CD4-positive, alpha-beta T cell treated with Interleukin-17A for 4 hours (primary cell): ENCODE measurements at places on chromosomes 3 and 15.

DNA sequence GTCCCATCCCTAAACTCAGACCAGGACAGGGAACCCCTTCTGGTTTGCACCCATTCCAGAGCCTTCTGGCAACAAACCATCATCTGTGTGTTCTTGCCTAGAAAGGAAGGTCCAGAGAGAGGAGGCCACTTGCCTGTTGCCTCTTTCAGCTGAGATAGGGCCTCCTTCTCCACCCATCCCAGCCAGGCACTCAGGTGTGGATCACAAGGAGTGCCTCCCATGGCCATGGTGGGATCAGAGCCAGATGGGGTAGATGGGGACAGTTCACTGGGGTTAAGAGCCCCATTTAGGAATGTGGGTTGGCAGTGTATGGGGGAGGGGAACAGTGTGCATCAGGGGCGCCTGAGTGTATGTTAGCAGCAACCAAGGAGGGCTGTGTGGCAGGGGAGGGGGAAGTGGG is 8.9 kb upstream of the CTDSPL start:
- DNase-seq = no peak

- no peak for DNase-seq
Measured at GRCh38 chr3:119508172-119508845, 10.0 kb downstream of the TIMMDC1 start.

DNA sequence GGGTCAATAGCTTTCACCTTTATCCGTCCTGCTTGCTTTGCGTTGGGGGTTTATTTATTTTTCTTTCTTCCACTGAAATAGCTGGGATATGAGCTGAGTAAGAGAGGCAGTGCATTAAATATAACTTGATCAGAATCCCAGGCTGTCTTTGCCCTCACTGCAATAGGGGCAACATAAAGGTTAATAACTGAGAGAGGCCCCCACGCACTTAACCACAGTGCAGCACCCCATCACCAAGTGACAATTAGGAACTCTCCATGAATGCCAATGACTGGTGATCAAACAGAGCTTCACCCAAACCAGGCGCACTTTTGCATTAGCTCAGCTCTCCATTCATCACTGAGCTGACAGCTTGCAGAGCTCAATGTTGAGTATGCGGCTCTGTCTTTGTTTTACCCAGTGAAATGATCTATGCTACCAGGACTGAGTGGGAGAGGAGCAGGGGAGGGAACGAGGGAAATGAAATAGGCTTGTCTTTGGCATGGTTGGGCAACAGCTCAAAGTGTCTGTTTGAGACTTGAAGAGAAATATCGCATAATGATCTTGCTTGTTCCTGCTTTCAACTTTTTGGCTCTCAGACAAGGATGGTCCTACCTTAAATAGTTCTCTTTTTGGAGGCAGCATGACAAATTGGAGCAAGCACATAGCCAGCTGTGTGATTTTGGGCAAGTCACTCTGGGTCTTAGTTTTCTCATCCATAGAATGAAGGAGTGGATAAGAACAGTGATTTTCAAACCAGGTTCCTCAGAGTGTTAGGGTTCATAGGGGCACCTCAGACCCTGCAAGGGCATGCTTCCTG is 14.5 kb upstream of the GLCE start:
- DNase-seq = no peak

- DNase-seq = no peak
Measured at GRCh38 chr15:91282486-91282885, 182.4 kb downstream of the SV2B start.

DNA sequence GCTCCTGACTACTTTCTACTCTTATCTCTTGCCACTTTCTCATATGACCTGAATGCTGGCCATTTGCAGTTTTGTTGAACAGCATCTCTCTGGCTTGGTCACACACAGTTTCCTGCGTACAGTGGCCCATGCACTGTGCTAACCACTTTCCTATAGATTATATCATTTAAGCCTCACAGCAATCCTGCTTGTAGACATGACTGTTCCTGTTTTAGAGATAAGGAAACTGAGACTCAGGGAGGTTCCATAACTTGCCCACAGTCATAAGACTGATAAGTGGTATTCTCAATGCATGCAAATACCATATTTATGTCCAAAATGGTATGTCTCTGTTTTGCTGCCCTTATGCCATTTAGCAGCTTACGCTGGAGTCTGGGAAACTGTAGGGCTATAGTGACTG is 229.5 kb downstream of the NR1D2 start:
- no peak for DNase-seq

GRCh38 chr3:2153053-2153452 is 54.4 kb downstream of the CNTN4 start:
- no peak for DNase-seq

GRCh38 chr15:32903591-32904290 is 185.9 kb downstream of the GREM1 start:
- DNase-seq = no peak
